Gastroesophageal sphincter (tissue), 4 donors: ENCODE measurements at places on chromosomes 7 and 10. TPM values are rescaled to one million over a fixed set of nuclear protein-coding genes. Genes with fewer than 3 reads are reported as not detected.

DNA sequence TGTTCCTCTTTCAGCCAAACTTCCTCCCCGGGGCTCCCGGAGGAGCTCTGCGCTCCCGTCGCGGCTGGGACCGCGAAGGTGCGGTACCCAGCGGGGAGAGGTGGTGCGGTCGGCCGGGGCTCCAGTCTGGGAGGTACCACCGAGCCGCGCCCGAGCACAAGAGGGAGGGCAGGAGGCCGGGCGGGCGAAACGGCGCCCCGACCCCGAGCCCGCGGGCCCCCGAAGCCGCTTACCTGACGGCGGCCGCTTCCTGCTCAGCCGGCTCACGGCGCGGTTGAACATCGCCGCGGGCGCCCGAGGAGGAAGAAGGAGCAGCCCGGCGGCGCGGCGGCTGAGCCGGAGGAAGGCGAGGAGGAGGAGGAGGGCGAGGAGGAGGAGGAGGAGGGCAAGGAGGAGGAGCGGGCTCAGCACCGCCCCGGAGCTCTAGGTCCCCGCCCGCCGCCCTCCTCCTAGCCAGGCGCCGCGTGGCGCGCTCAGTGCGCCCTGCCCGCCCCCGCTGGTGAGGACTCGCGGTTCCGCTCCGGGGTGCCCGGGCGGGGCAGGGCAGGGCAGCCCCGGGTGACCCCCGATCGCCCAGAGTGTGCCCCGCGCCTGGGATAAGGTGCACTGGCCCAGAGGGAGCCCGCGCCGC is at the start of gene RGS10:
Gene RGS10 (minus strand): TSS at position 363 of the 631 bp plus-strand sequence. CDS start 81 bp downstream, at position 282.
- ATAC-seq = peak; percentile 92

GRCh38 chr7:258476-259190 is 31.3 kb upstream of the FOXL3 start:
- ATAC-seq = no peak

DNA sequence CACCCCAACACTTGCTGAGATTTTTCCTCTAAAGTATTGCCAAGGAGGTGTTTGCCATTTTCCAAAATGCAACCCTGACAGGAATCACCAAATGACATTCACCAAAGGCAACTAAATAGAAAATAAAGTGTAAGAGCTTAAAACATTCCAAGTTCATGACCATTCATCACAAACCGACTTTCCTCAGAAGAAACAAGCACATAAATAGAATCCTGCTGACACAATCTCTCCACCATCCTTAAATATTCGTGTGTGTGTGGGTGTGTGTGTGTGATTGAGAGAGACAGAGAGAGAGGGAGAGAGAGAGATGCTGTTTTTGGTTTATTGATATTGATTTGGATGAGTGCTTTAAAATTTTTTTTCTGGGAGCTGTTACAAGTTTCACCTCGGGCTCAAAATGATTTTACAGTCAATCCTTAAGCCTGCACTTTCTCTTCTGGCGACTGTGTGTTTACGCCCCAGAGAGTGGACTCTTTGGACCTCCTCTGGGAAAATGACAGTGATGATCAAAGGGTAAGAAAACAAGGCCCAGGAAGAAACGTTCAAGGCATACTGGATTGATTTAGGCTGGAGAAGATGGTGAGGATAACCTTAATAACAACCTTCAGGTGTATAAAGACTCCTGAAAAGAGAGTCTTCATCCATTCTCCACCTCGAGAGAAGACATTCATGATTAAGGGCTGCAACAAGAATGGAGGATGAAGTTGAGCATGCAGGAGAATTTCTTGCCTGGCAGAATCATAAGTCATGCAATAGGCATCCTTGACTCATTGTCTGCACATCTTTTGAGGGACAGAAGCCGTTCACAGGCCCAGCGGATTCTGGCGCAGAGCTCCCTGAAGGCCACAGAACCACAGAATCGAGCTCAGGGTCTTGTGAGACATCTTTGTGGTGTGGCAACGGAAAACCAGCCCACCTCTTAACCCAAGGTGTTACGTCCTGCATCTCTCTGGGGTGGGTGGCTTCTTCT is 104.4 kb upstream of the FGFR2 start:
- no peak for ATAC-seq

The HYCC1 gene
- 44.4 TPM for total RNA-seq

The HTR5A gene
- total RNA-seq = not detected

The ZNF786 gene
- total RNA-seq = 8.6 TPM
